ENCODE measurements at places on chromosomes 6 and 20. TPM values are rescaled to one million over a fixed set of nuclear protein-coding genes. Genes with fewer than 3 reads are reported as not detected.

GRCh38 chr6:133805876-133806275 is 83.0 kb upstream of the TCF21 start:
- DNase-seq, result no peak

DNA sequence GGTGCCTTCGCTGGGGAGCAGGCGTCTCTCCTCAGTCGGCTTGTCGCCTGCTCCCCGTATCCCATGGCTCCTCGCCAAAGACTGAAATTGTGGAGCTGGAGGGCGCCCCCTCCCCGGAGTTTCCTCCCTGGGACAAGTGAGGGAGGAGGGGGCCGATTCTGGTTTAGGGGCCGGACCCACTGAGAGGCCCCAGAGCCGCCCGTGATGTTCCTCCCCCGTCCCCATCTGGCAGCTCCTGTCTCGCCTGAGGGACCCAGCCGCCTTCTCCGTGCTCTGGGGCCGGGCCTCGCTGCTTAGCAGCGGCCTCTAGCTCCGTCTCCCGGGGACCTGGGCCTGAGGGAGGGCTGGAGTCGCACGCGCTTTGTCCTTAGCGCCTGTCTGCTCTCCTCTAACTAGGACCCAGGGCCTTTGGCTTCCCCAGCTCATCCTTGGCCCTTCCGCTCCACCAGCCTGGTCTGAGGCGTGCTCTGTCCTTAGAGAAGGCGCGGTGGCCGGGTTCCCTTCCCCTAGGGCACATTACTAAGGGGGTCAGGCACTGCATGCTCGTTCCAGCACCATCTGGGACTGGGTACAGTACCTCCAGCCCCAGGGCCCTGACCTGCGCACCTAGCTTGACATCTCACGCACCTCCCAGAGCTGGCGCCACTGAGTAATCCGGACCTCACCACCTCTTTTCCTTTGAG is 29.7 kb downstream of the SLC12A5 start:
- no peak for DNase-seq

- DNase-seq, result no peak
These were observed 46.1 kb downstream of the MBOAT1 start for GRCh38 chr6:20166210-20166609.

DNA sequence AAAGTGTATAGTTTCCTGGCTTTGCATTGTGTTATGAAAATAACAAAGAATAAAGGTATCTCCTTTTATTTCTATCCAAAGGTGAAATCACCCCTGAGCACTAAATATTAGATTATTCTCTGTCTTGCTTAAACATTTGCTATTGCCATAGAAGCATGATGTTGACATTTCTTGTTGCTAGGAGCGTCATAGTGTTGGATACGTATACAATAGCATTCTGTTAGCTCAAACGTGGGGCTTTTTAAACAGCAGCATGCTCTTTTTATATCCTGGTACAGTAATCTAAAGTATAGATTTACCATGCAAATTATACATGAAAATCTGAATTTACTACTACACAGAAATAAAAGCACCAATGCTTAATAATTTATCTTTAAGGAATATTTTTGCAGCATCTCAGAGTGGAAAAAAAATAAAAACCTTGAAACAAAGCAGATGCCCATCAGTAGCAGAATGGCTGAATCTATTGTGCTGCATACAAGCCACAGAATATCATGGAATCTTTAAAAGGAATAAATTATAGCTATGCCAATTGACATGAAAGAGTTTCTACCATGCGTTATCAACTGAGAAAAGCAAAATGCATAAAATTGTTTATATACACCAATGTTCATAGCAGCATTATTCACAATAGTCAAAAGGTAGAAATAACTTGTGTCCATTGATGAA is 9.6 kb upstream of the HSF2 start:
- DNase-seq, result no peak

DNA sequence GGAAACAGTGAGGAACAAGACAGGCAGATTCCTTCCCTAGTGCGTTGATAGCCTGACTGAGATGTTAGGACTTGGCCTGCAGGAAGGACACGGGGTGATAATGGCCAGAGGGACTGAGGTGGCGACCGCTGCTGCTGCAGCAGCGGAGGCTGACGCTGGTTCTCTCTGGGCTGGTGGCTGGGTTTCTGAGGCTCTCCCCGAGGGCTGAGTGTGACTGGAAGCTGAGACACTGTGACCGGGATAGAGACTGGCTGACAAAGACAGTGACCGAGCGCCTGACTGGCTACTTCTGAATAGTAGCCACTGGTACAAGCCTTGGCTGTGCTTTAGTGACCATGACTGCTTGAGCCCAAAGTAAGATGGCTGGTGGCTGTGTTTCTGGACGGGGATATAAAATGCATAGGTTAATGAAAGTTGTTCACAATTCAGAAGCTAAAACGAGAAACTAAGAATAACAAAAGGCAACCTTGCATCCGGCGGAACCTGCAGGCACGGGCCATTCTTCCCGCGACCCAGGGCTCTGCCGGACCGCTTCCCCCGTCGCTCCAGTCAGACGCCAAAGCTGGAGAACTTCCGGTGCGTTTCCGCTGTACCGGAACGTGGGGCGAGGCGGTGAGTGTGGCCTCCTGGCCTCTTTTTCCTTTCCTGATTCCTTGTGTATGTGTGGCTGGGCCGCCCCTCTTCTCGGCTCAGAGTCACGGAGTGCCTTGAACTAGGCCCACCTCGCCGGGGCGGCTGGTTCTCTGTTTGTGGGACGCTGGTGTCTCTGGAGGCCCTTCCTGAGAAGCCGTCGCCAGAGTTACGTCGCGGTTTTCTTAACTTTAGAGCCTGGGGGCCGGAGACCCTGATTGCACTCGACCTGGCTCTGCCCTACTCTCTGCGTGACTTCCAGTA is at the start of gene AAR2:
TSS of gene AAR2 (plus strand) at position 587 of the 894 bp plus-strand sequence. CDS start 3,391 bp downstream, outside the sequence.
- DNase-seq, result peak; percentile 92

DNA sequence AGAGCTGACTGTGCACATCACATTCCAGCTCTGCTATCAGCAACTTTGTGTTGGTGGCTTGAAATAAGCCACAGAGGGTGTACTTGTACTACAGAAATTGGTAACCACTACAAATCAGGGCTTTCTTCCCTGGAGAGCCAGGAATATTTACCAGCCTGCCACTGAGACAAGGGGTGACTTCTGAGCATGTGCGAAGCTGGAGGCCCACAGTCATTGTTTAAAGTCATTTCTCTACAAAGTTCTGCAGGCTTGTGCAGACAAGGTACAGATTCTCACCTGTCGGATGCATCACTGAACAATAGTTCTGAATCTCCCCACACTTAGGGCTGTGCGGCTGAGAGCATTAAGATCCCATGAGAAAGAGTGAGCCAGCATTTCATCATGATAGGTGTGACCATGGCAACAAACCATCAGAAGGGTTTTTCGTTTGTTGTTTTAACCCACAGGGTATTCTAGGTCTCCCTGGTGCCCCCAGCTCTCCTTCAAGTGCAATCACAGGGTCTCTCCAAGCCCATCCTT is 292.8 kb downstream of the CDC5L start:
- no peak for DNase-seq

GRCh38 chr6:168526841-168527281 is 85.9 kb downstream of the SMOC2 start:
- no peak for DNase-seq

DNA sequence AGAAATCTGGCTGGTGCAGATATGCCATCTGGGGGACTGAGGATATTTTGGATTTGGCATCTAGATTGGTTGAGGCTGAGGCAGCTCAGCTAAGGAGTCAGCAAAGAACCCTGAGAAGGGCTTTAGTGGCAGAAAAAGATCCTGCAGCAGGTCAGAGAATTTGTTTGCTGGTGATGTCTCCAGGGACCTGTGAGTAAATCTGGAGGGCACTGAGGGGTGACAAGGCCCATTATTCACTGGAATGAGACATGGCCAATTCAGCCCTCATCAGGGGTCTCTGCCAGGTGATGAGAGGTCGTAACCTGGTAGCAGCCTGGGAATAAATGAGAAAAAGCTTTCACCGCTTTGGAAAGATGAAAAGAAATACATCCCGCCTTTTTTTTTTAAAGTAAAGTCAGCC is 118.3 kb upstream of the FBXL4 start:
- no peak for DNase-seq

- DNase-seq, result no peak
These were observed 128.0 kb upstream of the GGTLC1 start for GRCh38 chr20:24116611-24117010.

GRCh38 chr6:139751179-139751578 is 376.7 kb upstream of the CITED2 start:
- no peak for DNase-seq

- DNase-seq, result no peak
These were observed 770.5 kb upstream of the FLRT3 start for GRCh38 chr20:15107931-15108330.

DNA sequence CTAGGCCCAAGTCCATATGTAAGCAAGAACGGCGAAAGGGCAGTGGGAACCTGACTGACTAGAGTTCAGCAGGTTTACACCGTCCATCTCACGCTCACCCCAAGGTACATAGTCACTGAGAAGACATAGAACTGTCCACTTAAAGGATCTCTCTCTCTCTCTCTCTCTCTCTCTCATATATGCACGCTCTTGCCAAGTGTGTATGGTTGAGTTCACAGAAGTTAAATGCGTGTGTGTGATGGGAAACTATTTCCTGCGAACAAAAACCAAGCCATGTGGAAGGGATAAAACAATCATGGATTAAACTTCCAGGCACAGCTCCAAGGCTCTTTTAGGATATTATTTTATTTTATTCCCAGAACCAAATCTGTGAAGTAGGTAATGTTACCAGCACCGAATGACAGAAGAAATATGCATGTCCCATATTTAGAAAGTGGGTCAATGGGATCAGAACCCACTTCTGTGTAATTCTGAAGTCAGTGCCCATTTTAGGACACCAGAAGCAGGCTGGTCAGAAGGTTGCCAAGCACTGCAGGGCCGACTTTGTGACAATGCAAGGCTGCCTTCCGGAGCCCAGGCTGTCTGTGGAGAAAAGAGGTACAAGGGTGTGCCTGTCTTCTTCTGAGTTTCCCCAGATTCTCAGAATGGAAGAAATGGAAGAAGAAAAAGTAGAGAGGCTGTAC is 49.2 kb upstream of the MAP7 start:
- DNase-seq, result no peak

DNA sequence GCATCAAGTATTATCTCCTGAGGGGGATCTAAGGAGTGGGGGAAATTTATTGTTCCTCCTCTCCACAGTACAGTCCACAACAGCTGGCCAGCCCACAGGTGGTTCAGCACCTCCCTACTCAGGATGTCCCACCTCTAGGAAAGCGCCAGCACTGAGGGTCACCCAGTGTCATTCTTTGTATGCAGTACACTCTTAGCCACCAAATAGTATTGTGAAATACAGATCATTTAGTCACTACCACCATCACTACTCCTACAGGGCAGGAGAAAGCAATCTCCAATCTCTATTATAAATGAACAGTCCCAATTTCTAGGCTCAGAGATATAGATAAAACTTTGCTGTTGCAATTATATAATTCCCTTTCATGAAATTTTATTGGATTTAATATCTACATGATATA is 6.3 kb upstream of the ZNF76 start:
- DNase-seq, result peak; percentile 30

DNA sequence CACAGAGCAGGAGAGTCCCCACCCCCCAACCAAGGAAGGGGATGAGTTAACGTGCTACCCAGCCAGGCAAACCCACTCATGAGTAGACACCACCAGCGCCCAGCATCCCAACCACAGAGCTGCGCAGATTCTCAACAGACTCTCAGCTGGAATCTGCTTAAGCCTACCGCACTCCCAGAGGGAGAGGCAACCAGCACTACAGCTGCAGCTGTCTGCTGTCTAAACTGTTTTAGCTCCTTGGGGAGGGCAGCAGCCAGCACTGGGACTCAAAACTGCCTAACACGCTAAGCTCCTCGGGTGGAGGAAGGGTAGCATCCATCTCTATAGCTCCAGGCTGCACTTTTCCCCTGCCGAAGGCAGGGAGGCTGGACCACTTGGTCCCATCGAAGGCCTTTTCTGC is 539.8 kb downstream of the EPHA7 start:
- no peak for DNase-seq

GRCh38 chr6:99467509-99468106 is 42.5 kb upstream of the PNISR start:
- DNase-seq, result no peak

- no peak for DNase-seq
These were observed 19.4 kb downstream of the CASS4 start for GRCh38 chr20:56431471-56431870.

- DNase-seq, result no peak
These were observed 80.7 kb downstream of the TFAP2B start for GRCh38 chr6:50899306-50899870.

DNA sequence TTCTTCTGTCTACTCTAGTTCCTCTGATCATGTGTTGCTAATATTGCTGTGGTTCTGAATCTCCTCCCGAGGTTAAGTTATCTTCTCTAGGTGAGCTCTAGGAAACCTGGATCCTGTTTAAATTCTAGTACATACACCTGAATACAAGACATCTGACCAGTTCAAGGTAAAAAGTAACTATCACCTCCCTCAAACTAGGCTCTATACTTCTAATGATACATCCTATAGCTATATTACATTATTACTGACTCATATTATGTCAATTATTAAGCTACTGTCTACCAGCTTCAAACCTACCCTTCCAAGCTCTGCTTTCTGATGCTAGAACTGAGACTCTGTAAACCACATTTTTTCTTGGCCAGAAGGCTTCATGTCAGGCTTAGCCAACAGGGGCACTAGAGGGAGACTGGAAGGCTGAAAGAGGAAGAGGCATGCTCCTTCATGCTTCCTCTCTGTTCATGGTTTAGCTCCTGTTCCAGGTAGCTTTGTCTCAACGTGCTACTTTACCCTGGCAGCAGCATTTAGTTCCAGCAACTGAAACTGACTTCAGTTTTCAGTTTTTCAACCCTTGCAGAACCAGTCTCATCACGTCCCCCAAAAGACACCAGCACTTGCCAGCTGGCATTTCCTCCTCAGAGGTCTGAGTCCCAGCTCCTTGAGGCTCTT is 148.4 kb upstream of the TOP1 start:
- DNase-seq, result no peak

GRCh38 chr6:4864519-4864918 is 88.3 kb downstream of the CDYL start:
- DNase-seq, result no peak

GRCh38 chr6:39396854-39397253 is 74.4 kb upstream of the KCNK16 start:
- DNase-seq, result no peak

- DNase-seq, result no peak
These were observed 1.4 kb downstream of the MAP3K4 start for GRCh38 chr6:160992980-160993314.

DNA sequence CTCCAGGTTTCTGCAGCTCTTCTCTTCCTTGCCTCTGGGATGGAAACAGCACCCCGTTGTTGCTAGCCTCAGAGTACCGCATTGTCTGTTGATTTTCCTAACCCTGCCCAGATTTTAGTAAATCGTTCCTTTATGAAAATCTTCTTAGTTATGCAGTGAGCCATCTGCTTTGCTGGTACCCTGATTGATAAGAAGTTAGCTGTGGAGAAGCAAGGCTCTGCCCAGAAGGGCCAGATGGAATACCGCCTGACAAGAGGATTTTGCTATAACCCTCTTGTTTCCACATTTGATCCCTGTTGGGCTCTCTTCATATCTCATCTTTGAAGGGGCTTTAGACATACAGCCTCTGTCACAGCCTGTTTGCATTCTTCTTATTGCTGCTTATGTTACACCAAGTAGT is 229.0 kb downstream of the CDKAL1 start:
- no peak for DNase-seq

The SLC35D3 gene
- not detected for total RNA-seq

The EDN1 gene
- total RNA-seq, result 7.5 TPM

The LSM14B gene
- total RNA-seq, result 23.7 TPM

The SLC17A1 gene
- not detected for total RNA-seq
